T-helper 9 cell (primary cell): ENCODE measurements at places on chromosomes 2 and 18.

- no peak for DNase-seq
Measured at GRCh38 chr2:38066421-38067115, 9.4 kb downstream of the CYP1B1 start.

GRCh38 chr18:46008531-46008930, 41.4 kb upstream of the EPG5 start:
- DNase-seq, result no peak

- DNase-seq, result no peak
Measured at GRCh38 chr2:128233790-128234395, 84.8 kb downstream of the HS6ST1 start.

DNA sequence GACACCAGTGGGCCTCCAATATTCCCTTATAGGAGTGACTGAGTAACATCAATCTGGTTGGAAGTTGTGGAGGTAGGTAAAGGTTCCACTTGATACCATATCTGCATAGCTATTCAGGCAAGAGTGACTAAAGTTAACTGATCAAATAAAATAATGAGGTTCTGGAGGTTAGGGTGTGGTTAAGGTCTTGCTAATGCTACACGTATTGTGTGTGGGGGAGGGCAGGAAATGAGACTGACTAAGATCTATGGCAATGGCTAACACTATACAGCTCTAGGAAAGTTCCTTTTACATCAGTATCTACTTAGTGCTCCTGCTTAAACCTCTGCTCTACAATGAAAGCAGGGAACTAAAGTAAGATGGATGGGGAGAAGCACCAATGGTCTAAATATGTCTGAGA, 149.1 kb upstream of the MGAT5 start:
- no peak for DNase-seq

- DNase-seq, result no peak
Measured at GRCh38 chr18:11064727-11065460, 84.5 kb downstream of the PIEZO2 start.

DNA sequence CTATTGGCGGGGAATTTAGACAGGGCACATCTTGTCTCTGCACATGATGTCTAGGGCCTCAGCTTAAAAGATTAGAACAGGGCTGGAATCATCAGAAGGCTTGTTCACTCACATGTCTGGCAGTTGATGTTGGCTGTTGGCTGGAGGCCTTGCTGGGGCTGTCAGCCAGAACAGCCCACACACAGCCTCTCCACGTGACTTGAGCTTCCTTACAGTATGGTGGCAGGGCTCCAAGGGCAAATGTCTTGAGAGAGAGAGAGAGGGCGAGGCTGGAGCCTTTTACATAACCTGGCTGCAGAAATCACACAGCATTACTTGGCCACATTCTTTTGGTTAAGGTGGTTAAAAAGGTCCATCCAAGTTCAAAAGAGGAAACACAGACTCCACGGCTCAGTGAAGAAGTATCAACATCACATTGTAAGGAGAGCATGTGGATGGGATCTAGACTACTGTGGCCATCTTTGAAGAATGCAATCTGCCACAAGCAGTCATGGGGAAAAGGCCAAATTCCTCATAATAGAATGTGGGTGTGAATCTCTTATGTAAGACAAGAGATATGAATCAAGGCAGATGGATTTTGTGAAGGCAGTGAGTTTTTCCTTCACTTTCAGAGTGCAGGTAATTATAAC, 30.4 kb downstream of the SRSF7 start:
- DNase-seq, result no peak

DNA sequence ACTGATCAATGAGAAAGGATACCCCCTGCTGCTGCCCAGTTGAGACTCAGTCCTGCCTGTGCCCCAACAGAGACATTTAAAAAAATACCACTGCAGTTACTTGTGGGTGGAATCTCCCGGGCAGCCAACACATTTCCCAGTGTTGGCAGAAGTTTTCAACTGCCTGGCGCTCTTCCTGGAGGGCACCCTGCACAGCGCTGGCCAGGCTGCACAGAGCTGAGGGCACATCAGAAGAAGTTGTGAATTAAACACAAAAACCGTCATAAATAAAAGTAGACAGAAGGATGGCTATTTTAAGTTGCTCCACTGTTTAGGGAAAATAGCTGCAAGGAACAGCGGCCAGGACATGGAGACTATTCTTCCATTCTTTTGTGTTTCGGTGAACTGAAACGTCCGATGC, 110.2 kb upstream of the THOC1 start:
- DNase-seq, result no peak

GRCh38 chr2:71743995-71744675, 290.8 kb downstream of the DYSF start:
- DNase-seq, result no peak

- DNase-seq, result no peak
Measured at GRCh38 chr2:120607506-120607905, 128.2 kb upstream of the GLI2 start.

GRCh38 chr2:180959787-180960186, 20.6 kb upstream of the UBE2E3 start:
- DNase-seq, result no peak

GRCh38 chr2:126663184-126663963, 7.4 kb downstream of the GYPC start:
- no peak for DNase-seq

DNA sequence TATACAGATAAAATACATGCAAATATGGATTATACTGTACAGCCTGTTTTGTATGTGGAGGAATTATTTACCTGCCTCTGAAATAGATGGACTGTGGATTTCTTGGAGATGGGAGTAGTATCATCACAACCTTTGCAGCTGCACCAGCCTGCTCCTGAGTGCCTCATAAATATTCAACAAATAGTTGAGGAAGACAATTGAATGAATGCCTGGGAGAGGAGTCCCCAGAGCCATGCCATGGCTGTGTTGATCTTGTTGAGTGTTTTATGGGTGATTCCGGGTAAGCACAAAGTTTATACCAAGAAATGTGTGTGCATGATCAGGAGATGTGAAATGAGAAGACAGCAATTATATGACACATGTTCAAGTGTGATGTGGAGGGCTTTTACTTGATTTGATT, 225.0 kb downstream of the FHOD3 start:
- no peak for DNase-seq
